Dermis microvascular lymphatic vessel endothelial cell (primary cell): ENCODE measurements at places on chromosomes 1 and 21. TPM values are rescaled to one million over a fixed set of nuclear protein-coding genes. Genes with fewer than 3 reads are reported as not detected.

HTR6 gene
- under 0.01 and 0.13 TPM in 2 replicates for total RNA-seq

KRTAP12-2 gene
- not detected in 2 replicates for total RNA-seq

AP4B1 gene
- total RNA-seq, result 15.3 and 16.8 TPM in 2 replicates

AGL gene
- 6.8 and 7.0 TPM in 2 replicates for total RNA-seq

GOLT1A gene
- total RNA-seq, result 0.13 TPM in 1 of 2 replicates, not detected in the other

KRTAP11-1 gene
- not detected in 2 replicates for total RNA-seq

HCRTR1 gene
- 0.77 and 2.8 TPM in 2 replicates for total RNA-seq

CDCA8 gene
- total RNA-seq, result 3.0 and 8.1 TPM in 2 replicates

RHD gene
- 0.13 and 0.25 TPM in 2 replicates for total RNA-seq

ST6GALNAC3 gene
- 45.5 and 49.9 TPM in 2 replicates for total RNA-seq

HFM1 gene
- under 0.01 and 0.25 TPM in 2 replicates for total RNA-seq

SLC30A10 gene
- total RNA-seq, result not detected in 2 replicates

CD1E gene
- not detected in 2 replicates for total RNA-seq

RAB3B gene
- total RNA-seq, result 2.1 and 4.0 TPM in 2 replicates

AGBL4 gene
- total RNA-seq, result 0.13 TPM in 1 of 2 replicates, not detected in the other

CHODL gene
- 0.13 TPM in 2 replicates for total RNA-seq

OR14K1 gene
- not detected in 2 replicates for total RNA-seq

AZIN2 gene
- 0.64 and 1.3 TPM in 2 replicates for total RNA-seq

CD1C gene
- not detected in 2 replicates for total RNA-seq

PGLYRP4 gene
- not detected in 2 replicates for total RNA-seq

AHCTF1 gene
- 20.5 and 22.9 TPM in 2 replicates for total RNA-seq

FAM167B gene
- total RNA-seq, result 0.64 and 1.9 TPM in 2 replicates

PLA2G2C gene
- total RNA-seq, result not detected in 2 replicates

NVL gene
- total RNA-seq, result 19.8 and 22.3 TPM in 2 replicates

RAB42 gene
- total RNA-seq, result 5.6 and 11.4 TPM in 2 replicates

OR2L5 gene
- not detected in 2 replicates for total RNA-seq
